Smooth muscle cell of bladder (primary cell): ENCODE measurements at places on chromosomes 7 and 10. TPM values are rescaled to one million over a fixed set of nuclear protein-coding genes. Genes with fewer than 3 reads are reported as not detected.

PON1 gene
- total RNA-seq = not detected in 2 replicates

SUN3 gene
- not detected in 2 replicates for total RNA-seq

UTF1 gene
- not detected in 2 replicates for total RNA-seq

PNLIPRP3 gene
- total RNA-seq = 0.09 TPM in 1 of 2 replicates, not detected in the other

NODAL gene
- not detected in 2 replicates for total RNA-seq

SLC13A1 gene
- total RNA-seq = not detected in 2 replicates

CPVL gene
- total RNA-seq = 0.65 and 0.71 TPM in 2 replicates

MYO1G gene
- under 0.01 and 0.09 TPM in 2 replicates for total RNA-seq

PLCE1 gene
- 0.28 and 0.55 TPM in 2 replicates for total RNA-seq

EPDR1 gene
- 42.5 and 112 TPM in 2 replicates for total RNA-seq

AUTS2 gene
- 2.3 and 6.2 TPM in 2 replicates for total RNA-seq

CACNB2 gene
- total RNA-seq = 6.7 and 9.0 TPM in 2 replicates

MYPN gene
- total RNA-seq = 0.09 and 0.14 TPM in 2 replicates

AKR1C4 gene
- total RNA-seq = not detected in 2 replicates

KAZALD1 gene
- total RNA-seq = 18.2 and 30.3 TPM in 2 replicates

LRRC18 gene
- total RNA-seq = not detected in 2 replicates

CCDC172 gene
- total RNA-seq = not detected in 2 replicates

NEBL gene
- total RNA-seq = under 0.01 and 0.09 TPM in 2 replicates

PTF1A gene
- total RNA-seq = not detected in 2 replicates

GIMAP8 gene
- total RNA-seq = 0.09 TPM in 1 of 2 replicates, not detected in the other

FEZF1 gene
- total RNA-seq = not detected in 2 replicates

CLCN1 gene
- total RNA-seq = 0.09 and 0.14 TPM in 2 replicates

ZPBP gene
- total RNA-seq = not detected in 2 replicates

PPP1R9A gene
- total RNA-seq = 0.14 and 0.18 TPM in 2 replicates

MYL7 gene
- not detected in 2 replicates for total RNA-seq

LGI1 gene
- 0.14 TPM in 1 of 2 replicates, not detected in the other for total RNA-seq

PNLIPRP1 gene
- total RNA-seq = not detected in 2 replicates

FAM171A1 gene
- 10.7 and 19.3 TPM in 2 replicates for total RNA-seq

TUBB8 gene
- under 0.01 TPM in 1 of 2 replicates, not detected in the other for total RNA-seq

TM9SF3 gene
- total RNA-seq = 99.7 and 137 TPM in 2 replicates

CCNY gene
- 49.8 and 71.9 TPM in 2 replicates for total RNA-seq

MORN4 gene
- 5.5 and 8.8 TPM in 2 replicates for total RNA-seq

COMTD1 gene
- total RNA-seq = 5.5 and 7.4 TPM in 2 replicates

ARMH3 gene
- total RNA-seq = 6.4 and 8.1 TPM in 2 replicates

NYAP1 gene
- total RNA-seq = 0.14 and 0.74 TPM in 2 replicates

NFKB2 gene
- total RNA-seq = 13.4 and 14.9 TPM in 2 replicates

RPP38 gene
- total RNA-seq = 10.3 and 10.5 TPM in 2 replicates

ZFYVE27 gene
- total RNA-seq = 16.9 and 20.2 TPM in 2 replicates

LIPJ gene
- total RNA-seq = under 0.01 TPM in 2 replicates

GNGT1 gene
- 0.37 and 0.71 TPM in 2 replicates for total RNA-seq

ELN gene
- 1.8 and 4.2 TPM in 2 replicates for total RNA-seq

GRID2IP gene
- total RNA-seq = not detected in 2 replicates

NACAD gene
- 0.71 and 0.83 TPM in 2 replicates for total RNA-seq

MYH16 gene
- total RNA-seq = not detected in 2 replicates

PRPS1L1 gene
- total RNA-seq = 0.09 TPM in 1 of 2 replicates, not detected in the other

SPDYE16 gene
- total RNA-seq = 0.14 TPM in 1 of 2 replicates, not detected in the other

SH2B2 gene
- total RNA-seq = 0.85 and 1.2 TPM in 2 replicates

PALD1 gene
- total RNA-seq = under 0.01 and 0.37 TPM in 2 replicates

HTR5A gene
- total RNA-seq = not detected in 2 replicates

AFAP1L2 gene
- 0.09 and 0.14 TPM in 2 replicates for total RNA-seq

TAC1 gene
- total RNA-seq = not detected in 2 replicates
